ENCODE measurements at places on chromosomes 3 and 15.

DNA sequence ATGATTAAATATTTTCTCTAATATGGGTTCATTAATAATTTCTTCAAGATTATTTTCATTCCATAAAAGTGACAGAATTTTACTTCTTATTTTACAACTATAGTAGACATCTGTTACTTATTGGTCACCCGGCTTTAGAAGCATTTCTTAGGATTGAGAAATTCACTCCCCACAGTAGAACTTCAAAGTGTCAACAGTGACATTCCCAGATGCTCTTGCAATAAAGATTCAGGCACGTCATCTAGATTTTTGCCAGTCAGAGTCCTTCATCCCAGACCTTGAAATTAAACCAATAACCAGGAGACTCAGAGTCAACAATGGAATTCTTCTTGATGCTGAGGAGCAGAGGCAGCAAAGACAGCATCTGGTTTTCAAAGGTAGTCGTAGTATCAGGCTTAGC lies 190.8 kb downstream of the VGLL3 start:
- DNase-seq: no peak

- no peak for DNase-seq
Measured at GRCh38 chr3:134056464-134056891, 26.8 kb upstream of the SLCO2A1 start.

GRCh38 chr15:68318931-68319909 lies 41.7 kb downstream of the FEM1B start:
- DNase-seq: no peak

DNA sequence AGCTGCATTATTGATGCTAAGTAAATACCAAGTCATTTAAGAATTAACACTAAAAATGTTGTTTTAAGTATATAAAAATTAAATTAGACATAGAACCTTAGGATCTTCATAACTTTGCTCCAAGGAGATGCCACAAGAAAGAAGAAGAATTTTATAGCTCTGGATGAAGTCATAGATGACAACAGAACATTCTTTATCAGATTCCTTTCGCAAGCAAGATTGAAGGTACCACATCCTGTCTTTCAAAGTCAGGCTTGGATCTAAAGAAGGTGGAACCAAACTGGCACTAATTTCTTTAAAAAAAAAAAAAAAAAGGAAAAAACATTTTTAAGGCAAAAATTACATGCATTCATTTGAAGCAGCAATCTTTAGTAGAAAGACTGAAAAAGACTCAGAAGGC lies 62.5 kb downstream of the POLQ start:
- DNase-seq: no peak

DNA sequence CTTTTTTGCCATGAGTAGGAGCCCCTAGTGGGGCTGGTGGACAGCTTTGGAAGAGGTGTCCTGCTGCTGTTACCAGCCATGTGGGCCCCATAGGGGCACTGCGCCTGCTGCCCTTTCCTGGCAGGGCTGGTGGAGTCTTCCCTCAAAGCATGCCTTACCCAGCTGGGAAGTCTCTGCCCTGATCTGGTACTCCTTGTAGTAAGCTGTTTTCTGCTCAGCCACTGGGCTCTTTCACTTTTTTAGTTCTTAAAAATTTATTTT lies 26.2 kb downstream of the HMCES start:
- DNase-seq: no peak

GRCh38 chr3:182726258-182727142 lies 66.8 kb upstream of the ATP11B start:
- DNase-seq: no peak

GRCh38 chr3:63934041-63934866 lies 22.1 kb upstream of the SCAANT1 start:
- DNase-seq: no peak

DNA sequence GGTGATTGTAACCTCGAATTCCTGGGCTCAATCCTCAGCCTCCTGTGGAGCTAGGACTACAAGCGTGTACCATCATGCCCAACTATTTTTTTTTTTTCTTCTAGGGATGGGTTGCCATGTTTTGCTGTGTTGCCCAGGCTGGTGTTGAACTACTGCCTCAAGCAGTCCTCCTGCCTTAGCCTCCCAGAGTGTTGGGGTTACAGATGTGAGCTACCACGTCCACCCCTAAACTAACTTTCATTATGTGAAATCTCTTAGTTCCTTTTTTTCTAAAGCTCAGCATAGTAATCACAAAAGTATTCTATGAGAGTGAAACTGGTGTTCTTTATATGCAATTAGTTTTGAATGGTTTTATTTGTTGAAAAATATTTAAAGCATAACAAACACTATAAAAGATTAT lies 92.1 kb downstream of the XRN1 start:
- DNase-seq: no peak

DNA sequence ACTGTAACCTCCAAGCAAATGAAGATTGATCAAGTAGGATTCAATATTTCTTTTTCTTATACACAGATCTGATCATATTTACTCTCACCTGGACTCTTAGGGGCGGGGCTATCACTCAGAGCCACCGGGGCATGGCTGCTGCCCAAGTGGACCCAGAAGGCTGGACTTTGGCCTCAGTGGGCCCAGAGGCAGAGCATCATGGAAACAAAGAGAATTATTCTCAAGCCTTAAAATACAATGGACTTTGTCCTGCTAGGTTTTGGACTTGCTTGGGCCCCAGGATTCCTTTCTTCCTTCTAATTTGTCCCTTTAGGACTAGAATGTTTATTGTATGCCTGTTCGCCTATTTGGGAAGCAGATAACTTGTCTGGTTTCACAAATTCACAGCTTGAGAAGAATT lies 85.1 kb downstream of the SUCLG2 start:
- no peak for DNase-seq

GRCh38 chr3:156472684-156473083 lies 82.2 kb downstream of the SSR3 start:
- no peak for DNase-seq

- DNase-seq: no peak
Measured at GRCh38 chr3:43071313-43071893, 34.5 kb downstream of the POMGNT2 start.

- no peak for DNase-seq
Measured at GRCh38 chr3:50177346-50177745, 14.1 kb upstream of the GNAT1 start.

DNA sequence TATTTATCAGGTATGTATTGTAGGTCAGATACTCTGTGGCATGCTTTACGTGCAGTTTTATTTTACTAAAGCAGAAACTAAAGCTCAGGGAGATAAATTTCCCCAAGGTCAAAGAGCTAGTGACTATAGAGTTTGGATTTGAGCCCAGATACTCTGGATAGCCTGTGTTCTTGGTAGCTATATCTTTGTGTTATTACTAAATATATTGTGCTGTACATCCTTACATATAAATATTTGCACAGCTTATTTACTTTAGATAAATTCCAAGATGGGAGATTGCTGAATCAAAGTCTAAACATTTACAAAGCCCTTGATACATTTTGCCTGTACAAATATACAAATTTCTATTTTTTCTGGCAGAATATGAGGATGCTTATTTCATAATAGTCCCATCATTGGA lies 660.9 kb upstream of the NAALADL2 start:
- DNase-seq: no peak
